ENCODE measurements at places on chromosomes 3 and 15. TPM values are rescaled to one million over a fixed set of nuclear protein-coding genes. Genes with fewer than 3 reads are reported as not detected.

MYLK gene
- polyA plus RNA-seq: 0.17 TPM

MB21D2 gene
- 6.5 TPM for polyA plus RNA-seq

DNA sequence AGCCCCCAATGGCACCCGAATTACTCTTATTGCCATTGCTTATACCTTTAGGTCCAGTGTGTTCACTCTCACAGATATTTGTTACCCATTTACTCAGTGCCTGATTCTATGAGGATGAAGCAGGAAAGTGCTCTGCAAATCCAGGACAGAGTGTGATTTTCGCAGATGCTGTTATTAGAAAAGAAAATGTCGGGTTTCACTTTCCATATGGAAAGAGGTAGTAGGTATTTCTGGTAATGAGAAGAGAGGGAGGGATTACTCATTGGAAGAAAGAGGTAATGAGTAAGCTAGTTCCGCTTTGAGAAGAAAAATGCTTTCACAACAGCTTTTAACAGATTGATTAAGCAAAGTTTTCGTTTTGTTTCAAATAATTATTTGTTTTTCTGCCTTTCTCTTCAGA, 336.3 kb upstream of the CFAP20DC start:
- H3K4me1 ChIP-seq: no peaks in the 10 kb centered on the region
- H3K27ac ChIP-seq: no peak overlapping the region
- no peaks in the 10 kb centered on the region for H3K27me3 ChIP-seq
- no peak overlapping the region for H3K4me3 ChIP-seq
- no peak for DNase-seq
- no peaks in the 10 kb centered on the region for H3K36me3 ChIP-seq

DNA sequence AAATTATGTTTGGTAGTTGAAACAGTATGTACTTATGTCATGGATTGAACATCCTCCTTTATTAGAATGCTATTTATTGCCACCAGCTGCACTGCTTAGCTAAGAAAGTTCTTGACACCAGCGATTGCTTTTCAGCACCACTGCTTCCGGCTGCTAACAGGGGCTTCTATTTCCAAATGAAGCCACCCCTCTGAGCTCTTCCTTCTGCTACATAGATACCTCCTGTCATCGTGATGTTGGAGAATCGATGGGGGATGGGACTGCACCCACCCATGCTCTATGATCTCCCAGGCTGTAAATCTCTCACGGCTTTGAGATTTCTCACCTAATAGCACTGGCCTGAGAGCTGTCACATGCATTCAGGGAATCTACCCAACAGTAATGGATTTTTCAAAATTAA, 259.2 kb downstream of the MEIS2 start:
- H3K36me3 ChIP-seq: no peaks in the 10 kb centered on the region
- no peaks in the 10 kb centered on the region for H3K4me1 ChIP-seq
- H3K4me3 ChIP-seq: no peak overlapping the region
- H3K27ac ChIP-seq: no peak overlapping the region
- no peaks in the 10 kb centered on the region for H3K27me3 ChIP-seq
- no peak for DNase-seq

DNA sequence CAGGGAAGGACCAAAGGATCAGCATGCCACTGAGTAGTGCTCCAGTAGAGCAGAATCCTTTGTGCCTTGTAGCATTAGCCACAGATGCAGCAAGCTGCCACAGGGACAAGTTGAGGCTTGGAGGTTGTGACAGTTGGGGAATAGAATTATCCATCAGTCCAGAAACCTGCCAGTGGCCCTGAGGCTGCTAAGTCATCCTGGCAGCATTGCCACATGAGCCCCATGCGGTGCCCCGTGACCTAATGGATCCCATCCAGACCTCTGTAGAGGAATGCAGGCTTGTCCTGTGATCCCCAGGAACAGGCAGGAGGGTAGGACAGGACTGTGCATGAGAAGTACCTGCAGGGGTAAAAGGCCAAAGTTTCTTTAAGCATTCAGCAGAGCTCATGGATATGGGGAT, 51.7 kb downstream of the BOC start:
- H3K4me3 ChIP-seq: no peak overlapping the region
- H3K27me3 ChIP-seq: no peaks in the 10 kb centered on the region
- H3K4me1 ChIP-seq: no peaks in the 10 kb centered on the region
- H3K36me3 ChIP-seq: no peaks in the 10 kb centered on the region

- no peaks in the 10 kb centered on the region for H3K27me3 ChIP-seq
- H3K4me3 ChIP-seq: no peak overlapping the region
- no peak for DNase-seq
- peaks cover 8% of the 10 kb centered on the region for H3K36me3 ChIP-seq
- H3K27ac ChIP-seq: no peak overlapping the region
Measured at GRCh38 chr3:101689286-101689685, 2.8 kb upstream of the RPL24 start.

DNA sequence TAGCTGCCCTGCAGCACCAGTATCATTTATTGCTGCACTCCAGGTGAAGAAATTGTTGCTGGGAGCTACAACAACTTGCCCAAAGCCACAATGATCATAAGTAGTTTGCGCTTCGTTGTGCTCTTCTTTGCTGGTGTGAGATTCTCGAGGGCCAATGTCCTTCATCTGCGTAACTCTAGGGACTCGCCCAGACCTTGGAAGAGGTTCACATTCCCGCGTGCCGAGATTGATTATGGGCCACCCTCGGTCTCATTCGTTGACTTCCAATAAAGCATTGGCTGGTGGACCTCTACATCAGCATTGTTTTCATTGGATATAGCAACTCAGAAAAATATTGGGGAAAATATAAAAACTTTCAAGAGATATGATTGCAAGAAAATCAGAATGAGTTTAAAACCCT, 423 bp upstream of the PHLDB2 start:
- no peaks in the 10 kb centered on the region for H3K36me3 ChIP-seq
- H3K4me1 ChIP-seq: peaks cover 5% of the 10 kb centered on the region
- peaks cover 6% of the 10 kb centered on the region for H3K27me3 ChIP-seq
- H3K27ac ChIP-seq: no peak overlapping the region
- no peak for DNase-seq

GRCh38 chr3:71438904-71439303, 144.6 kb downstream of the FOXP1 start:
- no peak for DNase-seq
- H3K4me1 ChIP-seq: peaks cover 75% of the 10 kb centered on the region
- no peak overlapping the region for H3K4me3 ChIP-seq
- H3K27me3 ChIP-seq: no peaks in the 10 kb centered on the region
